GM12891 (cell line): ENCODE measurements at places on chromosomes 5 and 9.

GRCh38 chr5:159582756-159583541, 252.7 kb upstream of the IL12B start:
- DNase-seq: no peak

DNA sequence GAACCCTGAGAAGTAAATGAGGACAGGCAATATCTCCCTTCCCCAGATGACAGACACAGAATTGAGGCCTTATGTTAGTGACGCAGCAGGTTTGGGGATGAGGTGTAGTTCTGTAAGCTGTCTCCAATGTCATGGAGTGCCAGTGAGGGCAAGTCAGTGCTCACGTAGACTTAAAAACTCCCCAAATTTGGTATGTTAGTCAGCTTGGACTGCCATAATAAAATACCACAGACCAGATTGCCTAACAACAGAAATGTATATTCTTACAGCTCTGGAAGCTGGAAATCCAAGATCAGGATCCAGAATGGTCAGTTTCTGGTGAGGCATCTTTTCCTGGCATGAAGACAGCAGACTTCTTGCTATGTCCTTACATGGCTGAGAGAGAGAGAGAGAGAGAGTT, 14.9 kb downstream of the FOXI1 start:
- DNase-seq: no peak

DNA sequence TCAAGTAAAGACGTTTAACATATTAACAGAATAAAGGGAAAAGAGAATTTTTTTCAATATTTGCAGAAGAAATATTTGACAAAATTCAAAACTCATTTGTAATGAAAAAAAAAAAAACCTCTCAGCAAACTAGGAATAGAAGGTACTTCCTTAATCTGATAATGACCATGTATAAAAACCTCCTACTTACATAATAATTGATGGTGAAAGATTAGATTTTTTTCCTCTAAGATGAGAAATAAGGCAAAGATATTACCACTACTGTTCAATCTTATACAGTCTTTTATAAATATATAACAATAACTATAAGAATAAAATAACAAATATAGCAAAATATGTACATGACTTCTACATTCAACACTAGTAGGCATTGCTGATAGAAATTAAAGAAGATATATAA, 424.6 kb upstream of the KLF4 start:
- no peak for DNase-seq

DNA sequence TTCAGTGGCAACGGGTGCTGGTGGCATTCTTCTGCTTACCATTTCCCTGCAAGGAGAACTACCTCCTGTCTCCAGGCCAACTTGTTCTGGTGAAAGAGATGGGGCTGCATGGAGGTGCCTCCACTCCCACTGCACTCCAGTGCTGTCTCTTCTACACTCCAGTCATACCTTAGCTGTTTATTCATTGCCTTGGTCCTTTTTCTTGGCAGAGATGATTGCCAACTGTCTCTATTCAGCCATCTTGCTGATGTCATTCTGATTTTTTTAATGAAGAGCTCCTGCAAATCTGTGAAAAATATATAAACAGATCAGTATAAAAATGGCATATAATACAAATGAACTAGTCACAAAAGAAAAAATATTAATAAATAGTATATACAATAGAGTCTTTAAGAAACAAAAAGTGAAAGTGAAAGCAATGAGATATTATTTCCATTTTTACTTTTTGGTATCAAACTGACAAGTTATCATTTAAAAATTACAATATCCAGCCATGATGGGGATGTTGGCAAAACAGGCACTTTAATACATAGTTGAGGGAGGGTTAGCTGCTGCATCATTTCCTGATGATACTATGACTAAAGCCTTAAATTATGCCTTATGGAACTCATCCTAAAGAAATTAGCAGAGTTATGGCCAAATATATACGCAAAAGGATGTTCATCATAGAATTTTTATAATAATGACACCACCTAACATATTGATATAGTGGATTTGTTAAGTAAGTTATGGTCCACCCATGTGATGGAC, 109.4 kb downstream of the CARTPT start:
- no peak for DNase-seq

DNA sequence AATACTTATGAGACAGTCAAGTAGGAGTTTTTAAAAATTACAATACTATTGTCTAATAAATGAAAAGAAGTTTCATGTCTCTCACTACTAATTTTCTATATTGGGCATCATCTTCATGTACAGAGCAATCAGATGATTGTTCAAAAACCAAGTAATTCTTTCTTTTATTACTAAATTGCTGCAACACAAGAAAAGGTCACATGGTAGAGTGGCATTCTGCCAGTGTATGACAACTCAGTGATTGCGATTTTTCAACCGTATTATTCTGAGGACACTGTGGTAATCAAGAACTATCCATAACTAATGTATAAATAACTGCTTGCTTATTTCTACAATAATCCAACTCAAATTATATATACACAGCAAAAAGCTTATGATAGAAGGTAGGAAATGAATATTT, 96.7 kb upstream of the GRHPR start:
- DNase-seq: no peak

DNA sequence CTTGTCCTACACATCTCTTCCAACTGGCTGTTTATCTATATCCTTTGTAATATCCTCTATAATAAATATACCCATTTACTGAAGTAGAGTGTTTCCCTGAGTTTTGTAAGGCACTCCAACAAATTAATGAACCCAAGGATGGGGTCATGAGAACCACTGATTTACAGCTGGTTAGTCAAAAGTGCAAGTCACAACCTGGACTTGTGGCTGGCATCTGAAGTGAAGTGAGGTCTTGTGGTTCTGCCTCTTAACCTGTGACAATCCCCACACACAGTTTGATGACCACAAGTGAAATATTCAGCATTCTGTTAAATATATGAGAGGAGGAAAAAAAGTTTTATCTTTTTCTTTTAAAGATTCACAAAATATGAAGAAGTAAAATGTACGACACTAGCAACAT, 126.1 kb downstream of the NR2F1-AS1 start:
- no peak for DNase-seq

GRCh38 chr5:131357739-131358561, 94.1 kb downstream of the CDC42SE2 start:
- no peak for DNase-seq

DNA sequence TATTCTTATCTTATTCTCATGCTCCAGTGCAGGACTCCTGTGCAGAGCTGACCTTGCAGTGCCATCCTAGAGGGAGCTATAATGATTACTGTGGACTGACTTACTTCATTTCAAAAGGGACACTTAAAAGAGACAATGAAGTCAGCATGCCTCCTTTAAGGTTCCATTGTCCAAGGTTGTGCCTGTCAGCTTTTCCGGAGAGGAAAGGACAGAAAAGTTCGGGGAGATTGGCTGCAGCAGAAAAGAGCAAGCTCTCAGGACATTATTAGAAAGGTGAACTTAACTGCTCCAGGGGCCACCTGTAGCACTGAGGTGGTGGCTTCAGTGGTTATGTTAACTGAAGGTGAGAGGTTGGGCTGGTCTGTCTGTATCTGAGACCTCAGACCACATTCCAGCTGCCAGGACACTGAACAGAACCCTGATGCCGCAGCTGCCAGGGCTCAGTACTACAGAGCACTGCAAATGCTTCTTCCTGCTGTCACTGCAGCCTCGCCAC, 112.9 kb downstream of the ST8SIA4 start:
- DNase-seq: no peak

GRCh38 chr9:14909181-14909580, 1.0 kb downstream of the FREM1 start:
- no peak for DNase-seq

GRCh38 chr5:96880444-96881164, 4.3 kb downstream of the ERAP2 start:
- no peak for DNase-seq

- no peak for DNase-seq
Observed at GRCh38 chr9:95581900-95582299, 65.1 kb upstream of the PTCH1 start.

GRCh38 chr5:128446-128845, 36.5 kb downstream of the PLEKHG4B start:
- no peak for DNase-seq

DNA sequence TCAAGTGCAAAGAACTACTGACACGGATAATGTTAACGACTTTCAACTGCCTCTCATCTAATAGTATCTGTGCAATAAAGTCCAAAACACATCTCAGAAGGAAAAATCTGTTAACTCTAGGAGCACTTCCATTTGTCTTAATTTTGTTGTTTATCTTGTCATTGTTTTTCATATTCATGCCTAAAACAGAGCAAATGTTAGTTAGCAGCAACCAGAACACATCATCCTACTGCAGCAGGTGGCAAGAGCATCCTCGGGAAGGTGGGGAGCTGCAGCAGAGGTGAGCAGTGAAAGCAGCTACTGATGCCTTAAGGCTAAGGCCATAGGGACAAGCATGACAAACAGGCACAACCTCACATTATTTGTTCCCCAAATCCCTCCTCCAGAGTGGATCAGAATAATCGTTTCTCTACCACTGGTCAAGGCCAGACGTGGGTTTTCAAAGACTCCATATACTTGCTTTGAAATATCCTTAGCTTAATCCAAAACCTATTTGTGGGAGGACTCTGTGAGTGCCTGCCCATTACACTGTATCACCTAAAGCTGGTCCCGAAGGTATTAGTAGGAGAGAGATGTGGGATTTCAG, 1.0 kb downstream of the HMGCS1 start:
- no peak for DNase-seq
